ENCODE measurements at places on chromosomes 7 and 10.

DNA sequence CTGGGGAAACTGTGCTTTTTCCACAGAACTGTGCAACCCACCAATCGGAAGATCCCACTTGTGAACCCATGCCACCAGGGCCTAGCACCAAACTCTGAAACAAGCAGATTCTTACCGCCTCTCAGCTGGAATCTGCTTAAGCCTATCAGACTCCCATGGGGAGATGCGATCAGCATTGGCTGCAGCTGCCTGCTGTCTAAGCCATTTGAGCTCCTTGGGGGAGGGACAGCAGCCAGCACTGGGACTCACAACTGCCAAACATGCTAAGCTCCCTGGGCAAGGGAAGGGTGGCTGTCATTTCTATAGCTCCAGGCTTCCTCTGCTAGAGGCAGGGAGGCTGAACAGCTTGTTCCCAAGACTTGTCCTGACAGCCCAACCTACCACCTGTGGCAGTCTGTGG, 283.8 kb downstream of the CDK14 start:
- DNase-seq: no peak

DNA sequence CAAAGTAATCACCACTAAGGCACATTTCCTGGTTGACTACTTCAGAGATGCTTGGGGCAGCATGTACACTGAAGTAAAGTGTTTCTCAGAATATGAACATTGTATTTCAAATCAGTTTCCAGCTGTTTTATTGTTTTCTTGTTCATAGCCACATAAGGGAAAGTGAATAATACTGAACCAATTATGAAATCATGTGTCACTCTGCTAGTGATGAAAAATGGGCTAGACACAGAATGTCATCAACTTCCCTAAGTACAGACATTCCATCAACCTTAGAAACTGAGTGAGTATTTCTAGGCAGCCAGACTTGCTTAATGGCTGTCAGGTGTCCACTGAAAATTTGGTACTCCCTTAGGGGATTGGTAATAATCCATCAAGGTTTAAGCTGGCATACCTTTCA, 603.5 kb downstream of the ARL4A start:
- DNase-seq: no peak

- DNase-seq: no peak
Observed at GRCh38 chr10:84291384-84291783, 37.0 kb upstream of the CCSER2 start.

- DNase-seq: no peak
Observed at GRCh38 chr7:77714195-77714594, 17.9 kb downstream of the RSBN1L start.

GRCh38 chr10:61140765-61141392, 196.9 kb upstream of the RHOBTB1 start:
- DNase-seq: no peak

GRCh38 chr7:137942484-137943115, 59.3 kb downstream of the CREB3L2 start:
- no peak for DNase-seq

- DNase-seq: no peak
Observed at GRCh38 chr10:87503886-87504285, 807 bp upstream of the MINPP1 start.

DNA sequence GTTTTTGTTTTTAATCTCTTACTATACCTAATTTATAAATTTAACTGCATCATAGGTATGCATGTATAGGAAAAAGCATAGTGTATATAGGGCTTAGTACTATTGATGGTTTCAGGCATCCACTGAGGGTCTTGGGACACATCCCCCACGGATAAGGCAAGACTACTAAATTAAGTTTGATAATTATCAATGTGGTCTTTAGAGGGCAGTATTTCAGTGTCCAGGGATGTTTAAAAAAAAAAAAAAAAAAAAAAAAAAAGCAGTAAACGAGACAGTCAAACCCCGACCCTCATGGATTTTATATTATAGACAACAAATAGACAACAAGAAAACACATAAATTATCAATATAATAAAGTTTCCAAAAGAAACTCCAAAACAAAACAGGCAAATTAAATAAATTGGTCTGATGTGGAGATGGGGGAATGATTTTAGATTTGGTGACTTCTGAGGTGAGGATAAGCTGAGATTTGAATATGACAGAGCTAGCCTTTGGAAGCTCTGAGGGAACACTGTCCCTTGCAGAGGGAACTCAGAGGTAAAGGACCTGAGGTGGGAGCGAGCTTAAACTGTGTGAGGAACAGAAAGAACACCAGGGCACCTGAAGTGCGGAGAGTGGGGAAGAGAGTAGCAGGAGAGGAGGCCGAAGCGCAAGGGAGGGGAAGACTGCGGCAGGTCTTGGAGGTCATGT, 14.8 kb downstream of the ACSM6 start:
- no peak for DNase-seq

GRCh38 chr10:93406364-93407145, 75.6 kb downstream of the MYOF start:
- no peak for DNase-seq
